ENCODE measurements at places on chromosomes 13 and 19.

DNA sequence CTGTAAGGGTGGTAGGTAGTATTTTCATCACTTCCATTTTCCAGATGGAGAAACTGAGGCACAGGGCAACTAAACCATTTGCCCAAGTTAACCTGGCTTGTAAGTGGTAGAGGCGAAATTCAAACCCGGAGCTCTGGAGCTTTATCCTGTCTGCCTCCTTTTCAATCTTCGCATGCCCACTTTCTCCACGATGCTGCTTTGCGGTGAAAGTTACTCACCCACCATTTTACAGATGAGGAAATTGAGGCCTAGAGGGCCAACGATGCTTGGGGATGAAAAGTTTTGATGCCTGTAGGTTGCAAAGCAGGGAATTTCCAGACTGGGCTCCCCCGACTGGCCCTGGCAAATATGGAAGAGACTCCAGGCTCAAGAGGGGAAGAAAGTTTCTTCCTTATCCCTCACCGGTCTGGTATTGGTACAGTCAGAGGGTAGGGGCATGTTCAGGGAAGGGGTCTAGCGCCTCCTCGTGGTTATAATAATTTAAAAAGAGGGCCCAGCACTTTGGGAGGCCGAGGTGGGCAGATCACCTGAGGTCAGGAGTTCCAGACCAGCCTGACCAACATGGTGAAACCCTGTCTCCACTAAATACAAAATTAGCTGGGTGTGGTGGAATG lies 1.9 kb upstream of the SH2D3A start:
- no peak for DNase-seq

DNA sequence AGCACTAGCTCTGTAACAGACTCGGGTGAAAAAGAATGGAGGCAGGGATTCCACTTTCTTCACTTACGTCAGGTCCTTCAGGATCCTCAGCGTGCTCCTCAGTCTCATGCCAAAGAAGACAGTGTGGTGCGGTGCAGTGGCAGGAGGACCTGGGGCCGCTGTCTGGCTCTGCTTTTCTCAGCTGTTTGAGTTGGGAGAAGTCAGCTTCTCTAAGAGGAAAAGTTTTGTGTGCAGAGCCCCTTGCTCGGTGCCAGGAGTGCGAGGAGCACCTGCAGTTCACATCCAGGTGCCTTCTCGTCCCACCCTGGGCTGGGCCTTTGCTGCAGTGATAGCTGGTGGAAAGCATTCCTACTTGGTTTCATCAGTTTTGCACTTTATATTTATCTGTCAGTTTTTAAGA lies 77.9 kb upstream of the TEX29 start:
- no peak for DNase-seq

DNA sequence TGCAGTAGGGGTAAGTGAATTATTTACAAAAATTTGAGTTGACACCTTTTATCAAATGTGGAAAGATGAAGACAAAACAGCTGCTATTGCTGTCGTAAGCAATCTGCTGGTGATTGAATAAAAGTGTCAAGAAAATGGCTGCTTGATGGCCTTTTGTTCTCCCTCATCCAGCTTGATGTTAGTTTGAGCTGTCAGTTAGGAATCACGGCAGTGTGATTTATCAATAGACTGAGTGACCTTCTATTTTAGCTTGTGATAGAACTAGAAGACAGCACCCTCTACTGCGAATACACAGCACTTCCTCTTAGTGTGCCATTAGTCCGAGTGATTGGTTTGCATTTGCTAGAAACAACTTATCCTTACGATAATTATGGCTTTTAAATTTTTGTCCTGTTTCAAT lies 76.3 kb downstream of the MZT1 start:
- DNase-seq = no peak

DNA sequence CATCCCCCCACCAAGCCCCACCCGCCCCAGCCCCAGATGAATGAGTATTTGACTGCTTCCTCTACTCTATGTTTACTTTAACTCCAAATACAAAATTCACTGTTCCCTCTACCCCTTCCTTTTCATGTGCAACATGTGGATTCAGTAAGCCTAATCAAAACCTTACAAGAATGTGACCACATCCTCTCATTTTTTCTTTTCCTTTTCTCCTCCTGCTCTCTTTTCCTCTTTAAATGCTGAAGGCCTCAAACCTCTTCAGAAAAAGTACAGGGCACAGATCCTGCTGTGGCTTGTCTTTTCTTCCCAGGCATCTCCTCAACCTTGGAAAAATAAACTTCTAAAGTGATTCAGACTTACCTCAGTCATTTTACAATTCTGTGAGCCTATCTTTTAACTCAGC lies 119.0 kb downstream of the MYCBP2 start:
- peak; percentile 68 for DNase-seq

Data from HFFc6 (cell line).